Prostate gland (tissue), 2 donors: ENCODE measurements at places on chromosomes 3 and 15.

GRCh38 chr15:69973102-69973714 is 124.5 kb downstream of the TLE3 start:
- H3K27me3 ChIP-seq, result no peaks in the 10 kb centered on the region
- no peak for DNase-seq
- H3K4me1 ChIP-seq, result no peaks in the 10 kb centered on the region
- no peak overlapping the region for H3K4me3 ChIP-seq
- H3K27ac ChIP-seq, result no peak overlapping the region

DNA sequence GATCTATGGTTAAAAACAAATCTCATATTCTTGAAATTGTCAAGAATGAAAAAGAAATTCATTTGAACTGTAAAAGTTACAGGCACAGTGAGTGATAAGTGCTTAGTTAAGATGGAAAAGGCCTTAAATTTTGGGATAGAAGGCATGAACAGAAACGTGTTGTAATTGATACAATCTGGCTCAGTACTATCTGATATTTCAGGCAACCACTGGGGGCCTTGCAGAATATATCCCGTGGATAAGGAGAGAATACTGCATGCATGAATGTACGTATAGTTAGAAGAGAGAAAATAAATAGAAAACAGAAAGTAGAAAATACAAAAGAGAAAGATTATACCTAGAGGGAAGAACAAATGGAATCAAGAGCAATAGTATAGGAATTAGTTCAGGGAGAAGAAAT is 741.4 kb upstream of the CCDC54 start:
- H3K4me1 ChIP-seq, result no peaks in the 10 kb centered on the region
- H3K36me3 ChIP-seq, result no peaks in the 10 kb centered on the region
- no peak for DNase-seq
- no peak overlapping the region for H3K27ac ChIP-seq
- no peak overlapping the region for H3K4me3 ChIP-seq

DNA sequence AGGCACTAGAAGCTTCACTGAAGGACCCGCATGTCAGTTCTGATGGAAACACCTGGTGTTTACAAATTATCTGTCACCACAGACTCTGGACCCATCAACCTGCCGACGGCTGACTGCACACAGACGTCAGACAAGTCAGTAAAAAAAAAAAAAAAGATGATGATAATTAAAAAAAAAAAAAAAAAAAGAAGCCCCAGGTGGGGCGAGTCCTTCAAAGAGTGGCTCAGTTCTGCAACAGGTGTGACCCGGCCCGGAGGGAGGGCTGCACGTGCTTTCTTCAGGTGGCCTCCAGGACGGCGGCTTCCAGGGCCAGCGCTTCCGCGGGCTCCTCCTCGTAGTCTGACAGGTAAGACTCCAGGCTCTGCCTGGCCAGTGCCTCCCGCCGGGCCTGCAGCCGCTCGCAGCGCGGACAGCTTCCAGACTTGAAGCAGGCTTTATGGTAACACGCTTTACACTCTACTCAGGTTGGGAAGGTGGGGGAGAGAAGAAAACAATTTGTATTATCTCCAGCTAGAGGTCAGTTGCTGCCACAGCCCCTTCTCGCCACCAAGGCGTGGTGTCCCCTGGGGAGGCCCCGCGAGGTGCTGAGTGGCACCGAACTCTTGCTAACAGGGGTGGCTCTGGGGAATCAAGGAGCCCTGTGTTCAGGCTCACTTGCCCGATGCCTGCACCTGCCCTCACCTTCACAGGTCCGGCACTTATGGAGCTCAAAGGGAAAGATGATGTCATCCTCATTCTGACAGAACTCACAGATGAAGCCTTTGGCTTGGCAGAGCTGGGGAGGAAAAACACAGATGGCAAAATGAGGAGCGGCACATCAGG is 61.8 kb downstream of the RUBCN start:
- no peak overlapping the region for H3K27ac ChIP-seq
- H3K4me1 ChIP-seq, result no peaks in the 10 kb centered on the region
- no peaks in the 10 kb centered on the region for H3K27me3 ChIP-seq
- no peaks in the 10 kb centered on the region for H3K36me3 ChIP-seq

GRCh38 chr3:40725031-40725430 is 200.3 kb downstream of the ZNF621 start:
- no peaks in the 10 kb centered on the region for H3K36me3 ChIP-seq
- H3K27ac ChIP-seq, result no peak overlapping the region
- DNase-seq, result peak; percentile 23
- no peaks in the 10 kb centered on the region for H3K4me1 ChIP-seq
- H3K27me3 ChIP-seq, result no peaks in the 10 kb centered on the region

DNA sequence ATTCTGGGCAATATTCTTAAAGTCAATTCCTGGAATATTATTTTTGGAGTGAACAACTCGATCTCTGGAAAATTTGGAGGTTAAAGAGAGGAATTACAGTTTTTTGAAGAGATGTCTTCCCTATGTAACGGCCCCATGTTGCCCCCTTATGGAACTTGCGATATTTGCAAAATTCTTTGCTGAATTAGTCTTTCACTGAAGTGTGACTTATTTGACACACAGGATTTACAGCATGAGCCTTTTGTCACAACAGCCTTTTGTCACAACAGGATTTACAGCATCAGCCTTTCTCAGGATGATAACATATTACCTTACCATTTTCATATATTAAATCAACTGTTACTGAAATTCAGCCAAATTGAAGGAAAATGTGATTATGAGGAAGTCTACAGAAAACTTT is 37.8 kb upstream of the SPTSSB start:
- no peak for DNase-seq
- no peak overlapping the region for H3K27ac ChIP-seq
- H3K36me3 ChIP-seq, result no peaks in the 10 kb centered on the region

DNA sequence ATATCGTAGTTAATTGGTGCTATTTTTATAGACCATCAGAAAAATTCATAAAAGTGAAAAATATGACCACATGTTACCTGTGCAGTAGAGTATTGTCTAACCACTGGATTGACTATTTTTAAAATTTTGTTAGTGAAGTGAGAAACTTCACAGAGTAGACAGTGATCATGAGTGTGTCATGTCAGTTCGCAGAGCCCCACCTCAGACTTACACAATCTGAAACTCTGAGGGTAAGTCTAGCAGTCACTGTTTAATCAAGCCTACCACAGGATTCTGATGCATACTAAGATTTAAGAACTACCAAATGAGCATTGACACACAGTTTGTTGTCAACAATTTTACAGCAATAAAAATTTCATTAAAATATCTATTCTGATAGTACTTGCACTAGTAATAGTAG is 552.9 kb upstream of the SUCLG2 start:
- H3K27ac ChIP-seq, result no peak overlapping the region
- H3K4me3 ChIP-seq, result no peak overlapping the region
- no peaks in the 10 kb centered on the region for H3K4me1 ChIP-seq
- no peaks in the 10 kb centered on the region for H3K27me3 ChIP-seq
- no peaks in the 10 kb centered on the region for H3K36me3 ChIP-seq

- H3K4me1 ChIP-seq, result no peaks in the 10 kb centered on the region
- no peak for DNase-seq
- H3K27me3 ChIP-seq, result no peaks in the 10 kb centered on the region
- no peak overlapping the region for H3K4me3 ChIP-seq
Measured at GRCh38 chr15:95712785-95713184, 617.7 kb upstream of the NR2F2 start.

DNA sequence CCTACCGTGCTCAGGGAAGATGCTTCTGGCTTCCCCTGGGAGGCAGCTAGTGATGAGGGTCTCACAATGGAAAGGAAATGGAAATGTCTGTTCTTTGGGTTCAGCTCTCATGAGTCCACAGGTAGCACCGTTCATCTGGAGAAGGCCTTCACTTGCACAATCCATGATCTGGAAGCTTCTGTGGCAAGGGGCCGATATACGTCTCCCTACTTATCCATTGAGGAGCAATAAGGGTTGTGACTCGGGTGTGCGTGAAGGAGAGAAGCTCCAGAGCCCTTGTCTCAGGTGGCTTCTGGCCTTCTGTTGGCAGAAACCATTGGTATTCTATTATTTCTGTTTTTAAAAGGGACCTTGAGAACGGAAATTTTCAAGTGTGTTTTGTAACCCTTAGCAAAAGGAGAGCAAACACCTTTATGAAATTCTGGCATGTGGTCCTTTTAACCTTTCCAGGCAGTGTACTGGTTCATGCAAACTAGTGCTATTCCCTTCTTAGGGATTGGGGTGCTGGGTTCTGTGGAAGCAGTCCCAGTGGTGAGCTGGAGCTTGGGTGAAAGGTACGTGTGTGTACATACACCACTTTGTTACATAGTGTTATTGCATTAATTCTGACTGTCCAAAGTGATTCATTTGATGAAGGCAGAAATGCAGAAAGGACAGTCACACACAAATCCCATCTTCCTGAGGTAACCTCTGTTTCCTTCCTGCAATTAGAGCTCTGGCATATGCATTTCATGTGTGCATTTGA is 32.5 kb downstream of the KLF13 start:
- DNase-seq, result no peak
- H3K27ac ChIP-seq, result no peak overlapping the region
- no peak overlapping the region for H3K4me3 ChIP-seq
- H3K27me3 ChIP-seq, result no peaks in the 10 kb centered on the region

GRCh38 chr3:97658668-97659285 is 105.8 kb upstream of the ARL6 start:
- H3K4me1 ChIP-seq, result no peaks in the 10 kb centered on the region
- H3K27ac ChIP-seq, result no peak overlapping the region
- H3K36me3 ChIP-seq, result no peaks in the 10 kb centered on the region

DNA sequence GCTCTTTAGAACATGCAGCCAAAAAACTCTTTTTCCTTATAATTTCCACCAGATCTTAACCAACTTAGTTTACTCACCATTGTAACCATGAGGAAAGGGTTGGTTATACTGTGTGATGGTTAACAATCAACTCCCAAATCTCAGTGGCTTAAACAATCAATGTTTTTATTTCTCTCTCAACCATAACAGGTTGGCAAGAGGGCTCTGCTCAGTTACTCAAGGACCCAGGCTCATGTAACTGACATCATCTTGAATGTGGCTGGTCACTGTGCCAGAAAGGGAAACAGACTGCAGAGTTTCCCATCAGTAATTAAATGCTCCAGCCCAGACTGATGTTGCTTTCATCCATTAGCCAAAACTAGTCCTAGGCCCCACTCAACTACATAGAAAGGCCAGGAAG is 69.0 kb downstream of the ANKRD28 start:
- H3K27me3 ChIP-seq, result no peaks in the 10 kb centered on the region
- no peaks in the 10 kb centered on the region for H3K36me3 ChIP-seq
- H3K4me3 ChIP-seq, result no peak overlapping the region
- no peaks in the 10 kb centered on the region for H3K4me1 ChIP-seq
- H3K27ac ChIP-seq, result no peak overlapping the region

GRCh38 chr3:175748087-175748730 is 889.1 kb downstream of the NAALADL2 start:
- H3K27me3 ChIP-seq, result no peaks in the 10 kb centered on the region
- no peaks in the 10 kb centered on the region for H3K4me1 ChIP-seq
- H3K36me3 ChIP-seq, result no peaks in the 10 kb centered on the region
- no peak for DNase-seq
- no peak overlapping the region for H3K4me3 ChIP-seq

DNA sequence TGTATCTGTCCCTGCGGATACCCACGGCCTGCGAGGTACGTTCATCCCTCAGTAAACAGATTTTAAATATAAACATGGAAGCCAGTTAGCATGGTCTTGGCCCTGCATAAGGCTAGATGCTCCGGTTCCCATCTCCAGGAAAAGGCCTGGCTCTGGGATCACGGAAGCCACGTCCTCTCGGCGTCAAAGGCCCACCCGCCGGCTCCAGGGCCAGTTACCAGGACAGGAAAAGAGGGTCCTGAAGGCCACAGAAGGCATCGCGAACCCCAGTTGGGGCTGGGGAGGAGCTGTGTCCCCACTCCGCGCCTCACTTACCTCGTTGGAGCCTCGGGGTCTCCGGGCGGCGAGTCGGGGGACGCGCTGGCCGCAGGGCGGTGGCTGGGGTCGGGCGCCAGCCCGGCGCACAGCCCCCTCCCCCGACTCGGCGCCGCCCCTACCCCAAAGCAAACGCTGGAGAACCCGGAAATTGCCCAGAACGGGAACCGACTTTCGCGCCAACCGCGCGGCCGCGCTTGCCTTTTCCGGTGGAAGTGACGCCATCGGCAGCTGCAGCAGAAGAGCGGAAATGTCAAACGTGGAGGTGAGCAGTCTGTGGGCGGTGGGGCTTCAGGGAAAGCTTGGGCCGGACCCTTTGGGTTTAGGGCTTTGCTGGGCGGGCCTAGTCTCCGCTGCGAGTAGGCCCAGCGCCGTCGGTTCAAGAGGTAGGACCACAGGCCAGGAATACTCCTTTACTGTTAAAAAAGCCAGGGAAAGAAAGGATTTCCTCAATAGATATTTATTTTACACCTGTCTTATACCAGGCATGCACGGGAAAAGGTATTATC is at the start of gene TOPBP1:
Gene TOPBP1 (minus strand): TSS at position 488 of the 824 bp plus-strand sequence. CDS start 814 bp downstream, outside the sequence.
- peak within 1 kb of the TSS; percentile 85 for H3K27ac ChIP-seq
- H3K4me1 ChIP-seq, result no peaks in the 10 kb centered on the region
- DNase-seq, result peak; percentile 71
- peak within 1 kb of the TSS; percentile 79 for H3K4me3 ChIP-seq

DNA sequence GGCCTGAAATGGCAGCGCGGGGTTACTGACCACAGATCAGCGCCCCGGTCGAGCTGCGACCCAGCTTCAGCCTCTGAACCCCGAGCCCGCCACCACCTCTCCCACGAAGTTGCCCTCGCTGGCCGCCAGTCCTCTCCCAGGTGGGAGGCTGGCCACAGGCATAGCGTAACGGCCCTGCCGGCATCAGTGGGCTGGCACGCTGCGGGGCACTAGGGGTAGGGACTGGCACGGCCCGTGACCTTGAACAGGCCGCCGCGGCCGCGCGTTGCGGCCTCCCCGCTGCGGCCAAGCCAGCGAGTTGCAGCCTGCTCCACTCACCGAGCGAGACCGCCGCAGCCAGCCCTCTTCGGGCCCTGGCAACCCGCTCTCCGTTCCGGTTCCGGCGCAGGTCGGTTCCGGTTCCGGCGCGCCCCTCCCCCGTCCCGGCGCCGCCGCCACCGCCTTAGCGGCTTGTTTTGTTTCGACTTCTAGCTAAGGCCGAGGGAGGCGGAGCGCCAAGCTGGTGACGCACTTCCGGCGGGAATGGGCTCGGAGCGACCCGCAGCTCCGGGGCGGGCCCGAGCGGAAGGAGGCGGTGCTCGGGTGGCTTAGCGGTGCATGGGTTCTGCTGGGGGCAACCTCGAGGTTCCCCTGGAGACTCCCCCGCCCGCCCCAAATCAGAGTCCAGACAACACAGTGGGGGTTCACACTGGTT is at the start of gene USP19:
Gene USP19 (minus strand): TSS at position 386 of the 694 bp plus-strand sequence. CDS start 1,678 bp downstream, outside the sequence.
- peak; percentile 94 for DNase-seq
- peaks cover 42% of the 10 kb centered on the region for H3K36me3 ChIP-seq
- peak within 1 kb of the TSS; percentile 92 for H3K4me3 ChIP-seq
- peak within 1 kb of the TSS; percentile 91 for H3K27ac ChIP-seq

DNA sequence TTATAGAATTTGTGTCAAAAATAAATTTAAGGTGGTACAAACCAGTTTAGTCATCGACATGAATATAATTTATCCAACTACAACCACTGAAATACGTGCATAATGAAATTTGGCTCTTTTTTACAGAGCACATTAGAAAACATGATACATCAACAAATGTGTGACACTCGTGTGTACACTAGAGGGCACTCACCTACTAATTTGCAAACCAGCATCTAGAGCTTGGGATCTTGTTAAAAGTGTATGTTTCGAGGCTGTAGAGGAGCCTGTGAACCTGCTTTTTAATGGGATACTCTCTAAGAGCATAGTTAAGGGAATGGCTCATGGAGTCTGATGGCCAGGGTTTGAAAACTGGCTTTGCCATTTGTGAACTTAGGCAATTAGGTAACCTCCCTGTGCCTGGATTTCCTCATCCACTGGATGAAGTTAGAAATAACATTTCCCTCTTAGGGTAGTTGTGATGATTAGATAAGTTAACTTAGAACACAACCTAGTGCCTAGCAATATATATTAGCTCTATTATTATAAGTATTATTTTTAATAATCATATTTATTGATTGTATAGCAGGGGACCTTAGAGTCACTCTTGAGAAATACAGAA is 8.8 kb upstream of the CPOX start:
- no peak overlapping the region for H3K27ac ChIP-seq
- H3K4me3 ChIP-seq, result no peak overlapping the region
- H3K36me3 ChIP-seq, result no peaks in the 10 kb centered on the region
- DNase-seq, result peak; percentile 35
